ENCODE measurements at places on chromosomes 6 and 20. TPM values are rescaled to one million over a fixed set of nuclear protein-coding genes. Genes with fewer than 3 reads are reported as not detected.

POM121L2 gene
- not detected for total RNA-seq

GRIK2 gene
- not detected for total RNA-seq

KHDC3L gene
- total RNA-seq: not detected

LY6G6D gene
- not detected for total RNA-seq

SLC35B2 gene
- 53.4 TPM for total RNA-seq

EPB41L1 gene
- total RNA-seq: 11.1 TPM

ADGRF1 gene
- not detected for total RNA-seq

GNRH2 gene
- total RNA-seq: 1.7 TPM

ZSCAN31 gene
- total RNA-seq: 23.0 TPM

ADNP gene
- 66.0 TPM for total RNA-seq

SRC gene
- total RNA-seq: 29.4 TPM

C20orf141 gene
- total RNA-seq: not detected

SERPINB1 gene
- 23.3 TPM for total RNA-seq

ECT2L gene
- not detected for total RNA-seq

MPIG6B gene
- not detected for total RNA-seq

PROCR gene
- 228 TPM for total RNA-seq

MEP1A gene
- total RNA-seq: not detected

WDR46 gene
- 66.9 TPM for total RNA-seq

DEFB124 gene
- total RNA-seq: not detected

ULBP2 gene
- 7.0 TPM for total RNA-seq

TBXT gene
- total RNA-seq: not detected

TRPC4AP gene
- total RNA-seq: 89.0 TPM

SLC17A4 gene
- total RNA-seq: not detected

OOEP gene
- total RNA-seq: not detected

ARMC2 gene
- 3.9 TPM for total RNA-seq

TMEM217 gene
- total RNA-seq: 6.8 TPM

FERMT1 gene
- 1.5 TPM for total RNA-seq

DAAM2 gene
- total RNA-seq: 0.42 TPM

BPIFB2 gene
- total RNA-seq: not detected

LBP gene
- not detected for total RNA-seq

C6orf89 gene
- 36.4 TPM for total RNA-seq

DEFB118 gene
- total RNA-seq: not detected

SLC18B1 gene
- total RNA-seq: 8.4 TPM

ZC3H12D gene
- not detected for total RNA-seq

TEAD3 gene
- total RNA-seq: 2.0 TPM

CNR1 gene
- not detected for total RNA-seq

HDGFL1 gene
- total RNA-seq: not detected

PI3 gene
- total RNA-seq: not detected

SNX5 gene
- 109 TPM for total RNA-seq

GSTA3 gene
- total RNA-seq: not detected

CST3 gene
- total RNA-seq: 251 TPM

LGSN gene
- not detected for total RNA-seq

LHFPL5 gene
- total RNA-seq: not detected

NT5E gene
- 115 TPM for total RNA-seq

PTCHD4 gene
- 1.9 TPM for total RNA-seq
